Hematopoietic multipotent progenitor cell treated with erythropoietin and hydrocortisone succinate and interleukin-3 and kit ligand, for 6 days (in vitro differentiated cells): ENCODE measurements at places on chromosomes 1 and 21.

DNA sequence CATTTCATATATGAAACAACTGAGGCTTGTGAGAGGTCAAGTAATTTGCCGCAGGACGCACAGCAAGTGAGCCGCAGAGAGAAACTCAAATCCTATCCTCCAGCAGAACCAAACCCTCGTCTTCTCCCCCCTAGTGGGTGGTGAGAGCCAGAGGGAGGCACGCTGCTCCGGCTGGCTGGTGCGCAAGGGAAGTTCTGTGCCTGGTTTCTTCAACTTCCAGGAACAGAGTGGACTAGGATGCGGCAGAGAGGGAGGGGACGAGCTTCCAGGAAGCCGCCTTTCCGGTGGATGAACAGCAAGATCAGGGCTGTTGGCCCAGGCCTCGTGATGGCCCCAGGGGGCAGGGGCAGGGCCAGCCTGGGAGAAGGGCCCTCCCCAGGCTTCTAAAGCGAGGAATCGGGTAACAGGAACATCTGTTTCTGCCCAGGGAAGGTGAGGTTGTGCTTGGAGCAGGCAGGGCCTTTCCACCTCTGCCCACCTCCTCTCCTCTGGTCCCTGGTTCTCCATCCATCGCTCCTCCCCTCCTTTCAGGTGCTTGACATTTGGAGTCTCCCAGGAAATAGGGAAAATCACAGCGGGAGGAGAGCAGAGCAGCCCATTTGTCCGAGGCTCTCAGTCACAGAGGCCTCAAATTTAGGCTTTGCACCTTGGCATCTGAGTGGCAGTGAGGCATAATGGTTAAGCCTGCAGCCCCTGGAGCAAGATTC is 16.8 kb upstream of the PDIK1L start:
- DNase-seq, result no peak

DNA sequence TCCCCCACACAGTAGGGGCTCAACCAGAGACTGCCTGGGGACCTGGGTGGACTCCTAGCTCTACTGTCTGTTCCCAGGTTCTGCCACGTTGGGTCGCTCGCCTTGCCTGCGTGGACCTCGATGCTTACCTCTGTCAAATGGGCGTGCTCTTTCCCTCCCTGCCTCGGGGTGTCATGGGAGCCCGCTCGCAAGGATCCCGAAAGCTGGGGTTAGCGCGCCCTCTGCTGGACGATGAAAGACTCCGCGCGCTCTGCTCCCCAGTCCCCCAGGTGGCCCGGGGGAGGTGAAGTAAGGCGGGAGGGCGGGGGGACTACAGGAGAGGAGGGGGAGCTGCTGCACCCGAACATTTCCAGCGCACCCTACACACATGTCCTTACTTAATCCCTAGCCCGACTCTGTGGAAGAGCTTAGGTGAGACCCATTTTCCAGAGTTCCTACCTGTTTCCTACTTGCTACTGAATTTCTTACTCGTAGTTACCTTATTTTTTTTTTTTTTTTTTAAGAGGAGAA is 2.3 kb upstream of the BSND start:
- peak; percentile 89 for DNase-seq

DNA sequence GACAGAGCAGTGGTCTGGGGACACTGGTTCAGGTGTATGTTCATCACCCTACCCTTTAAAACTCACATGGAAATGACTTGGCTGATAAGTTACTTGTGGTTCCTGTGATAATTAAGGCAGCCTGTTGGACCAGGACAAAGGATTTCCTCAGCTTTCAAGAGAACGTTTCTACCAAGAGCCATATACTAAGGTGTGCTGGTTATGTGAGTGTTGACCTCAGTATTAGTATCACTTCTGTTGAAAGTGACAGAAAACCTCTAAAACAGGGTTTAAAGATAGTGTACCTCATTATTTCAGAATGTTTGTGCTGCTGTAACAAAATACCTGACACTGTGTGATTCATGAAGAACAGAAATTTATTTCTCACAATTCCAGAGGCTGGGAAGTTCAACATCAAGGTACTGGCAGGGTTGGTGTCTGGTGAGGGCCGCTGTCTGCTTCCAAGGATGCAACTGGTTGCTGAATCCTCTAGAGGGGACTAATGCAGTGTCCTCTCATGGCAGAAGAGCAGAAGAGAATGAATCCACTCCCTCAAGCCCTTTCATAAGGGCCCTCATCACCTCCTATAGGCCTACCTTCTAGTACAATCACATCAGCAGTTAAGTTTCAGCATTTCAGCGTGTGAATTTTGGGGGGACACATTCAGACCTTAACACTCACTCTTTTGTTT is 54.9 kb downstream of the UCK2 start:
- no peak for DNase-seq

DNA sequence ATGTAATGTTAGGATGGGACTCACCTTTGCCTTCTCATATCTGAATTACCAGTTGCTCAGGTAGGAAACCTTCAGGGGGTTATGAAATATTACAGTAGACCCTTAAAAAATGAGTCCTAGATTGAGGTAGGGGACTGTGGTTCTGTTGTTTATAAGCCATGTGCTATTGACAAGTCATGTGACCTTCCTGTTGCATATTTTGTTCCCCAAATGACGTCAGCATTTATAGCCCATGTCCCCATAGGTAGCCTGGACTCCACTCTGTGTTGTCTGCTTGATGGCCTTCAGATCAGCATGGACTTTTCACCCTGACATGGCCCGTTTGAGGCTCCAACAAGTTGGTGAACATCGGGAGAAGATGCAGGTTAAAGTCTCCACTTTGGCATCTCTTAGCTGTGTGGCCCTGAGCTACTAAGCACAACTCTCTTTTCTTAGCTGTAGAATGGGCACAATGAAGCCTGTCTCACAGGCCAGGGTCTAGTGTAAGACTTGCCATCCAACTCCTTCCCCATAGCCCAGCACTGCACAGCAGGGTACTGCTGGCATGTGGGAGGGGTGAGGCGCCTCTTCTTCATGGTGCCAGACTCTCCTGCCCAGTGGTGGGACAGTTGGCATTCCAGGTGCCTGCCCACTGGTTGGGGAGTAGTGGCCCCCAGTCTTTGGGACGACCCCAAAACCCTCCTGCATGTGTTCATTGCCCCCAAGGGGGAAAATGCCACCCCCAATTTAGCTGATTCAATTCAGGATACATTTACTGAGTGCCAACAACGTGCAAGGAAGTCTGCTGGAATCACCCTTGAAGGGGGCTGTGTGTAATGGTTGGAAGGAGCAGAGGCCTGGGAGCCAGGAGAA is 36.1 kb upstream of the TTC22 start:
- DNase-seq, result no peak

- peak; percentile 39 for DNase-seq
Measured at GRCh38 chr1:235424092-235424491, 56.9 kb downstream of the TBCE start.

DNA sequence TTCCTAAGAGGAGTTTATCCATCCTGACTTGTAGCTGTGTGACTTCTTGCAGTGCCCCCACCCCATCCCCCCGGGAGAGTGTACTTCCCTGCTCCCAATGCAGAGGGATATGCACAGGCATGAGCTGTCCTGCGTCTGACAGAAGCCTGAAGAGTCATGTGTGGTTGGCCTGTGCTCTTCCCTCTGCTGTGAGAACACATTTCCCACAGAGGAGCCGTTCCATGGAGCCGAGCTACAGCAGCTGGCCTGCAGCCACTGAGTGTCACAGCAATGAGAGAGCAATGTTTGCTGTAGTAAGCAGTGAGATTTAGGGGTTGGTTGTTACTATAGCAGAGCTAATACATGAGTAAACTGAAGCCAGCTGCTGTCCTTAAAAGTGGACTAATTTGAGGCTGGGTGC is 22.0 kb downstream of the PARS2 start:
- no peak for DNase-seq

- no peak for DNase-seq
Measured at GRCh38 chr1:68024635-68025338, 25.6 kb downstream of the DIRAS3 start.

- DNase-seq, result no peak
Measured at GRCh38 chr1:214418391-214418790, 133.0 kb downstream of the PTPN14 start.

- DNase-seq, result peak; percentile 58
Measured at GRCh38 chr1:39398278-39399021, 93.0 kb upstream of the BMP8A start.
